ENCODE measurements at places on chromosomes 7 and 10.
A peak's percentile ranks its signal among the peaks of the same experiment; 100 is the strongest.

- DNase-seq, result no peak
Observed at GRCh38 chr10:113057948-113058522, 108.0 kb downstream of the TCF7L2 start.

DNA sequence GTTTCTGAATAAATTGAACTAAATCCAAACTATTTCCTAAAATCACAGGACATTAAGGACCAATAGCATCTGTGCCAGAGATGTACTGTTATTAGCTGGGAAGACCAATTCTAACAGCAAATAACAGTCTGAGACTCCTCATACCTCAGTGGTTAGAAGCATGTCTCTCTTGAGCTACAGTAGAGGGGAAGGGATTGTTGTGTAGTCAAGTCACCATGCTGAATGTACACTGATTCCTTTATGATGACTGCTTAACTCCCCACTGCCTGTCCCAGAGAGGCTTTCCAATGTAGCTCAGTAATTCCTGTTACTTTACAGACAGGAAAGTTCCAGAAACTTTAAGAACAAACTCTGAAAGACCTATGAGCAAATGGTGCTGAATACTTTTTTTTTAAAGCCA lies 13.9 kb downstream of the MEST start:
- DNase-seq, result peak; percentile 42

- no peak for DNase-seq
Observed at GRCh38 chr10:132137111-132138072, 49.4 kb upstream of the DPYSL4 start.

- DNase-seq, result no peak
Observed at GRCh38 chr7:48161407-48162125, 9.7 kb upstream of the ABCA13 start.

DNA sequence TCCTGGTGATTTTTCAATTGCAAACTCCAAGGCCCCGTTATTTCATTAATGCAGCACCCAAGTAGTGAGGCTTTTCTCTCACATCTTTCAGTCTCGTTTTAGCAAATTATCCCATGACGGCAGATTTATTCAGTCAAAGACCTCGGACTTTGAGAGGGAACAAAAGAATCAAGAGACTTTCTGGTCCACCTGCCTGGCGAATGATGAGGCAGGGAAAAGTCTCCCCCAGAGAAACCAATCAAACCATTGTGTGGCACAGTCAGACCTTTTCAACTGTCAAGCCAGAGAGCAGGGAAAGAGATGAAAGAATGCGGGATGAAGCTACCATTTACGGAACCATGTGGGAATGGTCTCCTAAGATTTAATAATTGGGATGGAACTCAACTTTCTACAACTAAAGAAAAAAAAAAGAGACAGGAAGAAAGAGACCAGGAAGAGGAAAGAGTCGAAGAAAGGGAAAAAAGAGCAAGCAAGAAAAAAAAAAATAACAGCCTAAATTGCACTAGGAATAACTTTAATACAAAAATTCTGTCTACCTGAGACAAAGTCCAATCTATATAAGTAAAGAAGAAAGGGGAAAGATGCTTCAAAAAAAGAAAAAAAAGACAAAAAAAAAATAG lies 22.8 kb downstream of the GLI3 start:
- DNase-seq, result no peak

DNA sequence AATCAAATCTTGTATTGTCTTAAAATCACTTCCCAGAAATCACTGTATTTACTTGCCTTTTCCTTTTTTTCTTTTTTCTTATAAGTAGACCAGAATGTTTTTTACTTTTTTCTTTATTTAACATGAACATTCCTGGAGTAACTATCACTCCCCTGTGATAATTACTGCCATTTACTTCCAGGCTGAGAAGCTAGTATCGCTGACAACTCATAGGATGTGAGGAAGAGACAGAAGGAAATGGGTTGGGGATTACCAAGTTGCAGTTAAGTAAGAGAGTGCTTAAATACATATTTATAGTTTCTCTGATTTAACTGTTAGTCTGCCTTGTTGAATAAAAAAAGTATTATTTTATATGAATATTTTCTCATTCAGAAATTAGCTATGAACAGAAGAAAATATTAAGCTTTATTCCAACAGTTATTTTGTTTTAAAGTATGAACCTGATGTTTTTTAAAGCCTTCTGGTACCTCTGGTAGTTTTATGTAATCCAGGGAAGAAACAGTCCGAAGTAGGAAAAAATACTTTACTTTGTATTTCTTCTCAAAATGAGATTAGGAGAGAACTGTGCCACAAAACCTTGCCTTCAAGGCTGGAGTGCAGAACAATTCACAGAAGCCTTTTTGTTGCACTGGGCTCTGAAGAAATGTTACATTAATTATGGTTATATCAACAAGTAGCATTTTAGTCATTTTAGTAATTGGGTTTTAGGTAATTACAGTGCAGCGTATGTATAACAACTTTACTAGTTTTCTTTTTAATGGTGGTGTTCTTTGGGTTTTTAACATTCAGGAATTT lies 72.8 kb downstream of the SHOC2 start:
- DNase-seq, result no peak

DNA sequence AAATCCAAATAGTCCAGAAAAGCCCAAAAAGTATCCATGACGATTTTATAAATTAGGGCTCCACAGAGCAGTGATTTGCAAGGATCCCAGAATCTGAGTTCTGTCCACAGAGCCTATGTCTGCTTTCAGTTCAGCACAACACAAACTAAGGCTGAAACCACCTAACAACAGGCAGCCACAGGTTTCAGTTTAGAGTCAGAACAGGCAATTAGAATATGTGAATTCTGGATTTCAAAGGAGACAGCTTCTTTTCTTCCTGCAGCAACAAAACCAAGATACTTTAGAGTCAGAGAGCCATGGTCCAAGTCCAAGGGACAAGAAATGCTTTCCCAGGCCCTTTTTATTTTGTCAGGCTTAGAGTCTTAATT lies 23.6 kb downstream of the IFIT3 start:
- DNase-seq, result no peak
